ENCODE measurements at places on chromosomes 4 and X.
A peak's percentile ranks its signal among the peaks of the same experiment; 100 is the strongest.

GRCh38 chr4:73922766-73923630 lies 53.8 kb downstream of the CXCL1 start:
- no peak for DNase-seq

- no peak for DNase-seq
Observed at GRCh38 chr4:100170986-100171385, 19.3 kb downstream of the DDIT4L start.

- no peak for DNase-seq
Observed at GRCh38 chr4:102552781-102553180, 51.6 kb downstream of the NFKB1 start.

DNA sequence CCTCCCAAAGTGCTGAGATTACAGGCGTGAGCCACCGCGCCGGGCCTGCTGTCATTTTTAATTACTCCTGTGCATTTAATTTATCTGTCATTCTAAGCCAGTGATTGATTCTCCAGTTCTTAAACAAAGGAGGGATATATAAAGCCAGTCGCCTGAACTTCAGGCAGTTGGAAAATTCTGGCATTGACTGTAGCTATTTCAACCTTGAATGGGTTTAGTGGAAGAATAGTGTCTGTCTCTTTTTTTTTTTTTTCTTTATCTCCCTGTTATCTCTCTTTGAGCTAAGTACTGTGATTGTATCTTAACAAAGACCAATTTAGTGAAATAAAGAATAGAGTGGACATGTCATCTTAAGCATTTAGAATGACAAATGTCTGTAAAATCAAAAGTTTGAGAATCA lies 11.0 kb downstream of the NEIL3 start:
- no peak for DNase-seq

DNA sequence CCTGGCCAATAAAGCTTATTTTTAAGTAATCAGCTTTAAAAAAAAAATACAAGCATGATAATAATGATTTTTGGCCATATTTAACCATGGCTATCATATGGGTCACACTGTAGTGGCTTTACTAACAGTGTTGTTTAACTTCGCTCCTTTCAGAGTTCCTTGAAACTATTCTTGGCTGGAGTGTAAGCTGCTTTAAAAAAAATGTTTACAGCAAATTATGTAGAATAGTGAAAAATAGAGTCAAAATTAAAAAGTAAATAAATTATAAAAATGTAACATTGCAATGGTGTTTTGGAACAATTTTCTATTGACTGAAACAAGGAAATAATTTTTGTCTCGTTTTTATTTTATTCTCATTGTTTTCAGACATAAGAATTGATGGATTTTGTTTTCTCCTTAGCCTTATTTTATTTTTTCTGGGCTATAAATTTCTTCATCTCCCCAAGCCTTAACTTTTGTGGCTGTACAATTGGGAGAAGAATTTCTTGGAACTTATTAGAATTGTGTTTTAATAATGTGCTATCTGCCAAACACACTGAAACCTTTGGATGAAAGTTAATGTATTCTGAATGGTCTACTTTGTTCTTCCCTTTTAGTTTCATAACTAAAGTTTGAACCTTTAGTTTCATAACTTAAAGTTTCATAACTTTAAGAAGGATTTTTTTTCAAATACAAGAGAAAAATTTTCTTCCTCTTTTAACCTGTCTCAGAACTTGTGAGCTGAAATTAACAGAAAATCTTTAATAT lies 182.0 kb downstream of the ARHGAP24 start:
- no peak for DNase-seq

- peak; percentile 0 for DNase-seq
Observed at GRCh38 chrX:120380699-120381098, 18.8 kb downstream of the ATP1B4 start.

DNA sequence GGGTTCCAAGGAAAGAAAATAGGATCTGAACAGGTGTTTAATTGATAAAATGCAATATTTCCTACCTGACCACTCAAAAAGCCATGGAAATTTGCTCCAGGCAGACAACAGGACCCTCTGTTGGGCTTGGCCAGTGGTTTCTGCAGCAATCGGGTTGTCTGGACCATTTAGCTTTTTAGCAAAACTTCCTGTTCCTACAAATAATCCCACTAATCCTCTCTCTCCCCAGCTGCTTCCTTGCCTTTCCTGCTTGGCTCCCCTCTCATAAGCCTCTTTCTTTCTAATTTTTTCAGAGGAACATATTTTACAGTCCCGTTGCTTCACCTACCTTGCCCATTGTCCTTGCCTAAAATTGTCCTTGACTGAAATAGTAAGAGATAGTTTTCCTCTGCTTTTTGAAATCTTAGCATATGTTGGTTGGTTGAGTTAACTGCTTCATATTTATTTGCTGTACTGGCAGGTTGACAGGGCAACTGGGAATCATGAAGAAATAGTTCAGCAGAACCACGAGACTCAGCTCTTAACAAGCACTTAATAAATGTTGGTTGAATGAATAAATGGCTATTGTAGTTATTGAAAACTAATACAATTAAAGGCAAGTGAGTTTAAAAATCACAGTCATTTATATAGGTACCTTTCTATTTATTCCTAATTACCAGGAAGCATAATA lies 259.8 kb downstream of the KCNIP4 start:
- DNase-seq = no peak

- no peak for DNase-seq
Observed at GRCh38 chrX:154300816-154301215, 5.2 kb downstream of the TKTL1 start.

- DNase-seq = no peak
Observed at GRCh38 chrX:133653358-133653757, 238.1 kb upstream of the GPC4 start.

DNA sequence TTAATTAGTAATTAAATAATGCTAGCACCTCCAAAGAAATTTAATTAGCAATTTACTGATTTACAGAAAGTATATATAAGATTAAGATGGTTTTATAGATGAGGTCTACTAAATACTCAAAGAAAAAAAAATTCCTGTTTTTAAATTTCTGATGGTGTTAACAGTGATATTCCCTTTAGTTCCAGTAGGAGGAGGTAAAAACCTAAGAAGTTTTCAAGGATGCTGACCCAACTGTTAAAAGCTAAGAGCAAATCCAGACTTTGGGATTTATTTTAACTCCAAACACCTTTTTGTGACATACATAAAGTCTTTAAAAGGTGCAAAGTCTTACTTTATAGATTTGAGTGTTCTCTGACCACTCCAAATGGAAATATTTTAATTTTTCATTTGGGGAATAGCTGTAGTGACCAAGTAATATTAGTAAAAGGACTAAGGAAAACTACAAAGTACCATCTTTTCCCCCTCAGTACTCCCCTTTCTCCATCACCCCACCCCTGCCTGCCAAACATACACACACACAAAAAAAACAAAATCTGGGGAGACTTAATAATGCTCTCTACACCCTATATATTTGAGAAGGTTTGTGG lies 34.2 kb upstream of the CSN1S1 start:
- no peak for DNase-seq

DNA sequence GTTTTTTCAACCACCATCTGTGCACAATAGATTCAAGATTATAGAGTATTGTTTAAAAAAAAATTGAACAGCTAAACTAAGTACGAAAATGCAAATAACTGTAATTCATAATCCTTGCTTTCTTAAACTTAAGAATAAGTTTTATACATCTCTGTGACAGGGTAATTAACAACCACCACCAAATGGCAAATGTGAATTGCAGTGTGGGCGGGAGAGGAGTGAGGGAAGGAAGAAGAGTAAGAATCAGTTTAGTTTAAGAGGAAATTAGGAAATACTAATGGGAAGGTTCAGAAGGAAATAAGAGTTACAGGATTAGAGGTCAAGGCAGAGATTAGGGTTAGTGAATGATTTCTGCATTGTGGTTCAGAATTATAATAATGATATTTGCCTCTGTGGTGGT lies 430.9 kb downstream of the SPRY1 start:
- no peak for DNase-seq

DNA sequence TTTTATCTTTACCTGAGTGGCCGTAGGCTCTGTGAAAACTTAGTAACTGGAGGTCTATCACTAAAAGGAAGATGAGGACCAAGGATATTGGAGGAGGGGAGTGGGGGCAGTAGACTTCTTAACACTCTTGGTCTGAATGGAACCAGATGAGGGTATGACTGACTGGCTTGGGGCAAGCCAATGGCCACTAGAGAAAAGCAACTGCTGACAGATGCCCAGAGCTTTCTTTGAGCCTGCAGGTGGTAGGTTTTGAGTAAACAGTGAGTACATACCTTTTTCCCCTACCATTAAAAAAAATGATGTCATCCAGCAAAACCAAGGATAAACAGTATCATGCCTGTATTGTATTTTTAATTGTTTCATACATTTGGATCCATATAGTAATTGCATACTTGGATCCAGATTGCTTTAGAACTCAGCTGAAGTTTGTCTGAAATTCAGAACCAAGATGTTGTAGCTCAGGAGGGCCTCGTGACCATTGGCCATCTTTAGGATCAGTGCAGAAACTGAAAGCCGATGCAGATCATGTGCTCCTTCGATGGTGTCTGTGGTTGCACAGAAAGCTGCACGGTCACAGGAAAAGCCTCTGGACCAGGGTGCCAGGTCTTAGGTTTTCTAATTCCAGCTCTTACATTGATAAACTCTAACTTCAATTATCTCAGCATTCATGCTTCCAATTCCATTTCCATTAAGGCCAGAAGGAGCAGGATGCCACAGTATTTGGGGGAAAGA lies 131.0 kb downstream of the PDGFRA start:
- no peak for DNase-seq

DNA sequence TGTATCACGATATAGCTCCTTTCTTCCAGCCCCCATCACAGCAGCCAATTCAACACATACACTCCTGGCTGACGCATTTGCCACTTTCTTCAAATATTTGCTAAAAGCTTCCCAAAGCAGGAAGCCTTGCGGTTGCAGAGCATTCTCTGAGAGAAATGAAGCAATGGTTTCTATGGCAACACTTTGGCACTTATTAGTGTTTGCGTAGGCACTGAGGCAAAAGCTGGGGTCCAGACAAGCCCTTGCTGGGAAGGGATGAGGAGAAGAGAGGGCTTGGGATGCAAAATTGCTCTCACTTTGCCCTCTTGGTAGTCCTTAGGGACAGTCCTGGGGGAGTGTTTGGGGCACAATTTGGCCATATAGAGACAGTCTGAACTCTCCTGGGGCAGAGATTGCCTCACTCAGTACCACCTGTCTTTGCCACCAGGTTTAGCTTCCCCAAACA lies 55.0 kb upstream of the PAK3 start:
- no peak for DNase-seq

DNA sequence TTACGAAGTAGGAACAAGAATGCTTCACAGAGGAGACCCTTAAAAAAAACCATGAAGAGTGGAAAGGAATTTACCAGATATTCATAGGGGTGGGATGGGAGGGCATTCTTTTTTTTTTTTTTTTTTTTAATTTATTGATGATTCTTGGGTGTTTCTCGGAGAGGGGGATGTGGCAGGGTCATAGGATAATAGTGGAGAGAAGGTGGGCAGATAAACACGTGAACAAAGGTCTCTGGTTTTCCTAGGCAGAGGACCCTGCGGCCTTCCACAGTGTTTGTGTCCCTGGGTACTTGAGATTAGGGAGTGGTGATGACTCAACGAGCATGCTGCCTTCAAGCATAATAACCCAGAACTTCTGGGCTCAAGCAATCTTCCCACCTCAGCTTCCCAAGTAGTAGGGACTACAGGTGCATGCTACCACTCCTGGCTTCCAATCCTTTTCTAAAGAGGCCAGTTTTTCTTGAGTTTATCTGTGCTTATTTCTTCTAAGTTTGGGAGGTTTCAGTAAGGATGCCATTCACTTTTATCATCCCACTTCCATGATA lies 65.9 kb upstream of the OGT start:
- DNase-seq = no peak

DNA sequence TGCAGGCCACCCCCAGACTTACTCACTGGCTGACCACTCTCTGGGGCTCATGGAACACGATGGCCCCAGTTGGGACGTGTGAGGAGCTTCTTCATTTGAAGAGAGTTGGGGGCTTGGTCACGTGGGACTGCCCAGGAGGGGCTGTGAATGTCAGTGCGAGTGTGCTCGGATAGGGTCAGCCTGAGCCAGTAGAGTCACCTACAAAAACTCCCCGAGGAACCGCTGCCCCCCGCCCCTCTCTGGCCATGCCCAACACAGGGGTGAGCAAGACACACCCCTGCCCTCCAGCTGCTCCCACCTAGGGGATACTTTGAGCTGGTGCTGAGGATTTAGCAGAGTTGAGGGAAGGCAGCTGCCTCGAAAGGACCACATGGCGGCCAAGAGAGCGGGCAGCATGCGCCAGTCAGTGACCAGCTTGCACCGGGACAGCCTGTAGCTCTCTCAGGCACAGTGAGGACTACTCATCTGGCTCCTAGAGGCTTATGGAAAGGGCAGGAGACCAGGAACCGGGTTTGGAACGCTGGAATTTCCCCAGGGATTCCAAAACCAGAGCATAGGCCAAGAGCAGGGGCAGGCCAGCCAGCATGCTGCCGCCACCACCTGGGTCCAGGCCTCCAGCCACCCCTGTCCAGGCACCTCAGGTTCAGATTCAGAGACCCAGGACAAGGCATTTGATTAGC lies 8.4 kb downstream of the PNMA6E start:
- DNase-seq = no peak

DNA sequence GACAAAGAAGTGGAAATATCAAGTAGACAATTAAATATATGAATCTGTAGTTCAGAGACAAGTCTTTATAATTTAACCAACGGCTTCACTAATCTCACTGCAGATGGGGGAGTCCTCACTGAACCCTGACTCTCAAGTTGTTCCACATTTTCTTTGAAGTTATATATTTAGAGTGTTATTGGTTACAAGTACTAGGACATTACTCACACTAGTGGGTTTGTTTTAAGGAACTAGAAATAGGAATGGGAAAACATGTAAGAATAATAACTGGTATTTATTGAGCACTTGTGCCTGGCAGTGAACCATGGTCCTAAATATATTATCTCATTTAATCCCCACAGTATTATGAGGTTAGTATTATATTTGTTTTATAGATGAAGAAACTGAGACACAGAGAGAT lies 22.0 kb downstream of the MND1 start:
- DNase-seq = no peak

DNA sequence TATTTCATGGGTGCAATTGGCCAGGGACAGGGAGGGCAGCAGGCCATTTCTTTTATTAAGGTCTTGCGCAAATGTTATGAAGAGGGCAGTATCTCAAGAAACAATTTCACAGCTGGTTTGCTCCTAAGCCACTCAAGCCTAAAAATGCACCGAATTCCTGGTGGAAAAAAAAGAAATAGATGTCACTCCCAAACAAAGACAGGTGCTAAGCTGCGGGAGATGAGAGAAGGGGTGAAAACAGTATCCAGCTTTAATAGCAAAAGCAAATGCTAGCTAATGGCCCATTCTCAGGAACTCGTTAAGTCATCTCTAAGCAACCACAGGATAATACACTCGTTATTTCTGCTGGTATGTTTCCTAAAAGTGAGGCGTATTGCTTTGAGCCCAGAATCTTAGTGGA lies 116.4 kb downstream of the ARX start:
- no peak for DNase-seq

- DNase-seq = no peak
Observed at GRCh38 chrX:65997978-65998717, 41.7 kb downstream of the VSIG4 start.

DNA sequence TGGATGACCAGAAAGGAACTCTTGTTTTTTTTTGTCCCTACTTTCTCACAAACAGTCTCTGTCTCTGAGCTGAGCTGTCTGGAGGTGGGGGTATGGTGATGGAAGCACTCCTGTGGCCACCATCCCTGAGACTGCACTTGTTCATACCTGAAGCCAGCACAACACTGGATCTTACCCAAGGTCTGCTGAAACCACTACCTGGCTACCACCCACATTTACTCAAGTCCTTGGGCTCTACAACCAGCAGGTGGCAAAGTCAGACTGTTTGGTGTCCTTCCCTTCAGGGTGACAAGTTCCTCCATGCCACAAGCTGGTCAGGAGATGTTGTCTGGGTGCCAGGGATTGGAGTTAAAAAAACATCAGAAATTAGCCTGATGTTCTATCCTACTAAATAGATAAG lies 89.7 kb downstream of the NEXMIF start:
- no peak for DNase-seq
